ENCODE measurements at places on chromosomes 16 and 17.

DNA sequence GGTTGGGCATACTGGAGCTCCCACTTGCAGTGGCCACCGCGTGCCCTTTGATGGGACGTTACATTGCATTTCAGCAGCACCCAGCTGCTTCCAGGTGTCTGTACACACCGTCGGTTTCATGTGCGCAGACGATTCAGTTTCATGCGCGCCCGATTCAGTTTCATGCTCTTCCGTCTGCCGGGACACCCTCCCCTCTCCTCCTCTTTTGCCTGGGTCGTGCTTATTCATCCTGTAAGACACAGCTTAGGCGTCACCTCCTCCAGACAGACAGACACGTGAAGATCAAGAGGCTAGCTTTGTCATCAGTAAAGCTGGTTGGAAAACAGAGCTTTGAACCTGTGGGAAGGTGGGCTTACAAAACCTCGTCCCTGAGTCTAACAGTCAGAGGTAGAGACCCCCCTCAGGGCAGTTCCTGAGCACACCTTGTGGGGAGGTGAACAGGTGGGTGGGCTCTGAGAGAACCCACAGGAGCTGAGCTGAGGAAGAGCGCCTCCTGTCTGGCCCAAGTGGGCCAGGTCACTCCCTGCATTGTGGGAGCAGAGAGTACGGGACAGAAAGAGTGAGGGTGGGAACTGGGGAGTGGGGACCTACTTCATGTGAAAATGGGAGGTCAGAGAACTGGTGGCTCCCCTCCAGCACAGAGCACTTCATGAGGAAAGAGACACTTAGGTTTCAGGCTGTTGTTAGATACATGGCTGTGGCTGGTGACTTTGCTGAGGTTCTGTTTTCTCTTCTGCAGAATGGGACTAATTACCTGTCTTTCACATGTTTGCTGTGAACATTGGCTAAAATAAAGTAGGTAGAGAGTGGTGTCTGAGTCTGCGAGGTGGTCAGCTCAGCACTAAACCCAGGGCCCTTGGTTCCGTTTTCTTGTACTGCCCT lies 122.1 kb downstream of the SNX29 start:
- no peak for DNase-seq

DNA sequence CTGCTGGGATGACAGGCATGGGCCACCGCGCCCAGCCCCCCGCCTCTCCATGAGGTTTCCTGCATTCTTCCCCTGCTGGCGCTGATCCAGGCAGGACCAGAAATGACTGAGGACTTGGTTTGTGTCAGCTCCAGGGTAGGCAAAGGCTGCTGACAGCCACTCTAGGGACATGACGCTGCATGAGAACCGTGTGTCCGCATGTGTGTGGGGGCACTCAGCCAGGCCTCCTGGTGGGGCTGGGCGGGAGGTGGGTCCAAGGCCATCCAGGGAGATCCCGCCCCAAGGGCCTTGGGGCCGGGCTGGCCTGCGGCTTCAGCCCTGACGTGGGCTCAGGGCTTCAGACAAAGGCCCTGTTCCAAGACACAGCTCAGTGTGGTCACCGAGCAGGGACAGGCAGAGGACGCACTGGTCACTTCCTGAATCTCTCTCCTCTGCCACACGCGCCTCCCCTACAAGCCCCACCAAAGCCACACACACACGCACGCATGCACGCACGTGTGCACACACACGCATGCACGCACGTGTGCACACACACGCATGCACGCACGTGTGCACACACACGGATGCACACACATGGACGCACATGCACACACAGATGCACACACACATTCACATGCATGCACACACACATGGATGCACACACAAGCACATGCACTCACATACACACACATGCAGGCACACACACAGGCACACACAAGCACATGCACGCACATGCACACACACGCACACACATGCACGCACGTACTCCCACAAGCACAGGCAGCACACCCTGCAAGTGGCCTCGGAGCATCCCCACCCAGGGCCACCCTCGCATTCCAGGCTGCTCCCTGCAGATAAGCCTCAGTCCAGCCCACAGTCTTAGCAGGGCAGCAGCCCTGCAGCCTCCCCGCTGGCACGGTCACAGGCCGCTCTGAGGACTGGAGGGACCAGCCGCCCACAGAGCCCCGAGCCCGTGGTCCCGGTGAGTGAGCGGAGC lies 5.3 kb upstream of the TMEM204 start:
- peak; percentile 63 for DNase-seq

DNA sequence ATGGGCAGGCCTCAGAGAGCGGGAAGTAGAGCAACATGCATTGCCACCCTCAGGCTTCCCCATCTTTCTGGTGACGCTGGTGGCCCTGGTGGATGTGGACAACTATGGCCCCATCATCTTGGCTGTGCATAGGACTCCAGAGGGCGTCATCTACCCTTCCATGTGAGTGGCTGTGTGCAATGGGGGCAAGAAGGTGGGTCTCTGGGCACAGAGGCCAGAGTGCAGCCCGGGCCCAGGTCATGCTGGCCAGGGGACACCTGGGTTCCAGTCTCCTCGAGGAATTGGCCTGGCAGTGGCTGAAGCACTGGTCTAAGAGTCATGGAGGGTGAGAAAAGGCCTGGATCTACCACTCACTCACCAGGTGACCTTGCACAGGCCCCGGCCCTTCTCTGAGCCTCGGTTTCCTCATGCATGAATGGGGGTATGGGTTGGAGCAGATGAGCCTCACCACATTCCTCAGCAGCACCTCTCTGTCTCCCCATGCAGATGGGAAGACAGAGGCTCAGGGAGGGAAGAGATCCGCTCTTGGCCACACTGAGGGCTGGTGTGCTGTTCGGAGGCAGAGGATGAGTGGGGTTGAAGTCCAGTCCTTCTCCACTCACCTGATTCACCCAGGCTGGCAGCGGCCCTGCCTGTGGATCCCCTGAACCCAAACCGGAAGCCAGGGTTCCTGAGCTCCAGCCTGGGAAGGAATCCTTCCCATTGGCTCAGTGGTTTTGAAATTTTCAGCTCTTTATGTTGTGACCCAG lies 7.2 kb upstream of the ADGRG3 start:
- DNase-seq: no peak

DNA sequence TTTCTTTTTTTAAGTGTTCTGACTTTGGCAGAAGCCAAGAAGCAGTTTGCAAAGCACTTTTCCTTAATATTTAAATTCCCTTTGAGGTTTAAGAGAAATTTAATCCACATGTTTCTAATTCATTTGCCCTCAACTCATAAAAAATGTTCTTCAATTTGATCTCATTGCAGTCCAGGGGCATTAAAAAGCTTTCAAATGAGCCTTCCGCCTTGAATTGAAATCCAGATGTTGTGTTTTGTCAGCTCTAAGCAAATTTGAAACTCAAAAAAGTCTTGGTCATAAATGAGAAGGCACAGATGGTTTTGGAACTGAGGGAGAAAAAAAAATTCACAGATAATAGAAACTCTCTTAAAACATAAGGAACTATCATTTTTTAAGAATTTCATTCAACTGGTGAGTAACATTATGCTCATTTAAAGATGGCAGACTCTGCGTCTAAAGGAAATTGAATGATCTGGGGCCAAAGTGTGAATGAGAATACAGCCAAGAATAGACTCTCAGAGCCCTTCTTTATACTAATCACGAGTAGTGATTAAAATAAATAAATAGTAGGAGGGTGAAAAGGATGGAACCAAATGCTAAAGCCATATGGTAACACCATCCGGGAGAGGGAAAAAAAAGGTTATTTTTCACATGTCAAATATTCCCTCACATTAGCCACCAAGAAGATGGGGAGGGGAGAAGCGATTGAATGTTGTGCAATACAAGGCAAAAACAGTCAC lies 1304.7 kb downstream of the CDH8 start:
- no peak for DNase-seq

DNA sequence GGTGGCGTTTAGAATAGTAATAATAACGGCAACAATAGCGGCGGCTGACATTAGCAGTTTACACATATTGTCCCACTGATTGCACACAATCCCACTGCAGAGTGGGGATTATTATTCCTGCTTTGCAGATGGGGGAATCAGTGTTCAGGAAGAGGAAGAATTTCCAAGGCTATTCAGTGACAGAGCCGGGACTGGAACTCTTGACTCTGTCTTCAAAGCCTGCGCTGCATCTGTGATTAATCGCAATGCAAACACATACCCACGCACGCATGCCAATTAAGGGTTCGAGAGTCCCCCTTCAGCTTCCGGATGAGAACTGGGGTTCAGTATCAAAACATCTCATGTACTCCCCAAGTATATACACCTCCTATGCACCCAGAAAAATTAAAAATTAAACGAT lies 29.2 kb downstream of the TMEM186 start:
- DNase-seq: no peak

GRCh38 chr16:75007443-75007842 lies 8.6 kb downstream of the ZNRF1 start:
- no peak for DNase-seq

DNA sequence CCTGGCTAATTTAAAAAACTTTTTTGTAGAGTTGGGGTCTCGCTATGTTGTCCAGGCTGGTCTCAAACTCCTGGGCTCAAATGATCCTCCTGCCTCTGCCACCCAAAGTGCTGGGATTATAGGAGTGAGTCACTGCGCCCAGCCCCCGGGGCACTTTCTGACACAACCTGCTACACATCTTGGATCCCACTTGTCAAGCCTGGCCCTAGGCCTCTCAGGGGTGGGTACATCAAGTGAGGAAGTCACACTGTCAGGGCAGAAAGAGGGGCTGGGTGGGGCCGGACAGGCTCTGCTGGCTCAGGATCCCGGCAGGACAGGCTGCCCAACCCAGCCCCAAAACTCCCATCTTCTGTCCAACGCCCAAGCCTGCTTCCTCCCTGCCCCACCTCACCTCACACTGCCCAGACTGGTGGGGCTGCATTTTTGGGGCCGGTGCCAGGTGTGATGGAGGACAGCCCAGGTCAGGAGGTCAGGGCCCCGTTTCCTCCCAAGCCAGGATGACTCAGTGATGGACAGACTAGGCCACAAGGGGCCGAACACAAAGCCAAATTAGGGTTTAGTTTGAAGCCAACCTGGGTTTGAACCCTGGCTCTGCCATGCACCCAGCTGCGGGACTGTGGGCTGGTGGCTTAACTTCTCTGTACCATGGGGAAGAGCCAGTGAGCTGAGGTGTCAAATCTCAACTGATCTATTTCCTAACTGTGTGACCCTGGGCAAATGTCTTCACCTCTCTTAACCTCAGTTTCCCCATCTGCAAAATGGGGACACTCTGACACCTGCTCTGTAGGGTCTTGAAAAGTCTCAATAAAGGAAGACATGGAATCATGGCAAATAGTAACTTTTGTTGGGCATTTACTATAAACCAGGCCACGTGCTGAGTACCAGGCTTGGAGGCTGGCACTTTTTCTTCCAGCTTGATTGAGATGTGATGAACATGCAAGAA lies 8.9 kb upstream of the PPL start:
- peak; percentile 18 for DNase-seq

GRCh38 chr17:46143827-46144236 lies 49.4 kb downstream of the KANSL1 start:
- DNase-seq: no peak

- peak; percentile 23 for DNase-seq
Measured at GRCh38 chr16:81473066-81473488, 28.5 kb downstream of the CMIP start.

DNA sequence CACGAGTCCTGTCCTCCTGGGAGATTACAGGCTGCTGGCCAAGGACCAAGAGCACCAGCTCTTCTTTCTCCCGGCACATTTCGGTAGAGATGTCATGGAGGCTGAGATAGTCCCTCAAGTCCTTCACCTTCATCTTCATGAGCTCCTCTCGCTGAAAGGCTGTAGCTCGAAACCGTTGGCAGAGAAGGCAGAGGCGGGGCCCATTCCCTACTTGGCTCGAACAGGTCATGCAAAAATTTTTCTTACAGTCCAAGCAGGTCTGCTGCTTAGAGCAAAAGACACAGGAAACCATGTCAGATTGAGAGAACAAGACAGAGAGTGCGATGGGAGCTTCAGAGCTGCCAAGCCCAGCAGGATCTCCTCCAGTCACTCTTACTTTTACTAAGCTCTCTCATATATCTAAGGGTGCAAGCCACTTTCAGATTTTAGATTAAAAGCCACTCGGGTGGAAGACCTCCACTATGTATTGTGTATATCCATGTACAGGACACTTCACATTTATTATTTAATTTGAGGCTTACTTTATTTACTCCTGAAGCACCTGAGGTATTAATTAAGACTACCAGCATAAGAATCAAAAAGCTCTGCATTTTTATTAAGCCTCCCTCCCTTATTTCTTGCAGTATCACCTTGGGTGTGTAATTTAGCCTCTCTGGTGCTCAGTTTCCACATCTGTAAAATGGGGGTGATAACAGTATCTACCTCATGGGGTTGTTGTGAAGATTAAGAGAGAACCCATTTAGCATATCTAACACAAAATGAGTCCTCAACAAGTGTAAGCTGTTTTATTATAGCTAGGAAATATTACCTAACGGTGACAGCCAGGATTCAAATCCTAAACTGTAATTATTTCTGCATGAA lies 41.4 kb downstream of the LIG3 start:
- no peak for DNase-seq

DNA sequence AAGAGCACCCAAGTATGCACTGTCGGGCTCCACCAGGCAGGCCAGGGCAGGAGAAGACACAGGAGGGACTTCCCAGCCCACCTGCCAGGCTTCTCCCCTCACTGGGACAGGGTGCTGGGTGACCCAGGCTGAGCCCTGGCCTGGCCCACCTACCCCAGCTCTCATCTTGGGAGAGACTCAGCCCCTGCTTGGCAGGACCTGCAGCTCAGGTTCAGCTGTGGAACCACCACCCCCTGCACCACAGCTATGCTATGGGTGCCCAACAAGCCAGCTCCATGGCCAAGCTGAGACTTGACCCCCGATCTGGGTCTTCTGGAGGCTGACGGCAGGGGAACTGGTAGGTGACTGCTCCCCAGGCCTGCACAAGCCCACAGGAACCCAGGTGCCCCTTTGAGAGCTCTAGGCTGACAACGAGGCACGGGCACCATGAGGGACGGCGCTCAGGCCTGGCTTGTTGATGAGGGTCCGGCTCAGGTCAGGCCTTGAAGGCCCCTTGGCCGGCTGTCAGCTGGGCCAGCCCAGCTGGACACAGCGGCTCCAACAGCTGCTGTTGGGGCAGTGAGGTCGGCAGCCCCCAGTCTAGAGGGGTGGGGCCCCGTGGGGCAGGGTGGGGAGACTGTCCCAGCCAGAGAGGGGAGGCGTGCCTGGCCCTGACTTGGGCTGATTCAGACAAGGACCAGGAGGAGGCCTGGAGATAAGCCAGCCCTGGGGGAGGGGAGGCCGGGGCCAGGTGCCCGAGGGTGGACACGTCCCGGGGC lies 4.6 kb downstream of the RPUSD1 start:
- peak; percentile 26 for DNase-seq

DNA sequence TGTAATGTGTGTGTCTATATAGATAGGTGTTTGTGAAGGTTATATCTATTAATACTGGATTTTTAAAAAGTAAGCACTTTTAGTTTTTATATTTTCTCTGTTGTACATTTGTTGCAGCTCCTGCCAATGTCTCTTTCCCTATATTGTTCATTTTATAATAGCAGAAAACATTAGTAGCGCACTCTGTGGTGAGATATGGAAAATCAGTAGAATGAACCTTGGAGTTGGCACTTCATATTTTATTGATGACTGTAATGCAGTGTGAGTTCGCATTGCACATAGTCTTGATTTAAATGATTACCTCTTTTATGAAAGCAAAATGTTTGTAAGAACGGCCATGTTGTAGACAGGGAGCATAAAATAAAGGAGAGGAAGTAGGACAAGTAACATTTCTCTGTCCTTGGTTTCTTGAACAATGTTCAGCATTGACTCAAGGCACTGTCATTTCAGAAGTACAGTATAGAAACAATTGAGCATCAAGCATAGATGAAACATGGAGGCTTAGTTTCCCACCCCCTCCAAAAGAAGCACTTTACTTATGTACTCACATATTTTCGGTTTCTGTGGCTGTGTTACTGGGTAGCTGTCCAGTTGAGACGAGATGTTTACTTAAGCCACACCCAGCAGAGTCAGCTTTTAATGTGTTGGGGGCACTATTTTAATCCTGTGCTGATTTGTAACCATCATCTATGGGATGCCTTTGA lies 74.0 kb downstream of the TANC2 start:
- DNase-seq: peak; percentile 55

Measured in cardiac fibroblast (primary cell).